Liver (tissue), 10 donors: ENCODE measurements at places on chromosomes 4 and X.

GRCh38 chrX:153549231-153549630 lies 31.8 kb downstream of the ATP2B3 start:
- no peak overlapping the region for H3K27ac ChIP-seq
- no peaks in the 10 kb centered on the region for H3K27me3 ChIP-seq
- no peaks in the 10 kb centered on the region for H3K4me1 ChIP-seq
- H3K36me3 ChIP-seq, result no peaks in the 10 kb centered on the region
- no peak for DNase-seq

DNA sequence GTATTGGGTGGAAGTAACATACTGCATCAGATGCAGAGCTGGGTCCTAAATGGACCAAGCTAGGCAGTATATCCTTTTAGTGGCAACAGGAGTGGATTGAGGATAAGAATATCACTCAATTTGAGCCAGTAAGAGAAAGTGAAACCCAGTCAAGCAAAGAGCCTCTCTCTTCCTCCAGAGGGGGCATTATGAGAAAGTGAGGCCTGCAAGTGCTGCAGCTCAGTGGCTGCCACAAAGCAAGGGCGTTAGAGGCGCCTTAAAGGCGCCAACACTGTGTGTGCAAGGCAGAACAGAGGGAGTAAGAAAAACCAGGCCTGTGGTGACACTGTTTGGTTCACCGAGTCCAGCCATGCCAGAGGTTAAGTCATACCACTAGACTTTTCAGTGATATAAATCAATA lies 17.5 kb downstream of the STX18 start:
- H3K27ac ChIP-seq, result no peak overlapping the region
- no peak overlapping the region for H3K4me3 ChIP-seq
- peaks cover 7% of the 10 kb centered on the region for H3K4me1 ChIP-seq
- no peak for DNase-seq
- no peaks in the 10 kb centered on the region for H3K27me3 ChIP-seq

- no peaks in the 10 kb centered on the region for H3K27me3 ChIP-seq
- no peaks in the 10 kb centered on the region for H3K4me1 ChIP-seq
- no peak overlapping the region for H3K27ac ChIP-seq
- DNase-seq, result no peak
- no peaks in the 10 kb centered on the region for H3K36me3 ChIP-seq
Measured at GRCh38 chrX:41781500-41781899, 57.5 kb downstream of the GPR82 start.

GRCh38 chrX:42714981-42715700 lies 62.8 kb downstream of the PPP1R2C start:
- no peak overlapping the region for H3K4me3 ChIP-seq
- no peaks in the 10 kb centered on the region for H3K4me1 ChIP-seq
- no peaks in the 10 kb centered on the region for H3K27me3 ChIP-seq
- DNase-seq, result peak; percentile 30

DNA sequence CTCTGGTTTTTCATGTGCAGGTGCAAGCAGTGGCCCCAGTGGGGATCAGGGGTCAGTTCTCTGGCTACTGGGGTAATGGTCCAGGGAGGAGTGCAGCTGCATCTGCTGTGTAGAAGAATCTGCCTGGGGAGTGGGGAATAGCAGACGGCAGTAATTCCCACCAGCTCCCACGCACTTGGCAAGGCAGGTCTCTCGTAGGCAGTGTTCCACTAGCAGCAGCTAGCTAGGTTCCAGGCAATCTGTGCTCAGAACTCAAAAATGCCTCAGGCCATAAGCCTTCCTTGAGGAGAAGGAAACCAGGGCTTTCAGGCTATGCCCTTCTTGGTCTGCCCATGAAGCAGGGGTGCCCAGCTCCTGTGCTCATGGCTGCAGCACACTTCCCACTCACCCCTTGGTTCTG lies 38.8 kb downstream of the DCLK2 start:
- no peak overlapping the region for H3K4me3 ChIP-seq
- no peak overlapping the region for H3K27ac ChIP-seq

DNA sequence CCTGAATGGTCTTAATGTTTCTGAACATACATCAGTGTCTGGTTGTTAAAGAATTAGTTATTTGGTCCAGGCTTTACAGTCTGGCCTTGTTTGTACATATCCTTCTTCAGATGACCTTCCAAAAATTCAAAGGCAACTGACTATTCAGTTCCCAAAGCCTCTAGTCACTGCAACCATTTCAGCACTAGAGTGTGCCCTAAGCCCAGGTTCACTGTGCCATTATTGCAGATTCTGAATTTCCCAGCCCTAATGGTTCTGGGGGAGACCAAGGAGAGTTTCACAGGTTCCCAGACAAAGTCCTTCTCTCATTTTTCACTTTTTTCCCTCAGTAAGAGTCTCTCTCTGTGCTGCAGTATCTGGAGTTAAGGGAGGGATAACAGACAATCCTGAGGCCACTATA lies 235.8 kb downstream of the TRAM1L1 start:
- H3K27me3 ChIP-seq, result no peaks in the 10 kb centered on the region
- no peaks in the 10 kb centered on the region for H3K4me1 ChIP-seq
- H3K4me3 ChIP-seq, result no peak overlapping the region
- H3K36me3 ChIP-seq, result no peaks in the 10 kb centered on the region
- no peak for DNase-seq

GRCh38 chr4:53196882-53197771 lies 168.7 kb downstream of the SCFD2 start:
- DNase-seq, result no peak
- no peak overlapping the region for H3K4me3 ChIP-seq
- no peaks in the 10 kb centered on the region for H3K4me1 ChIP-seq
- no peaks in the 10 kb centered on the region for H3K27me3 ChIP-seq
- no peaks in the 10 kb centered on the region for H3K36me3 ChIP-seq
- H3K27ac ChIP-seq, result no peak overlapping the region

DNA sequence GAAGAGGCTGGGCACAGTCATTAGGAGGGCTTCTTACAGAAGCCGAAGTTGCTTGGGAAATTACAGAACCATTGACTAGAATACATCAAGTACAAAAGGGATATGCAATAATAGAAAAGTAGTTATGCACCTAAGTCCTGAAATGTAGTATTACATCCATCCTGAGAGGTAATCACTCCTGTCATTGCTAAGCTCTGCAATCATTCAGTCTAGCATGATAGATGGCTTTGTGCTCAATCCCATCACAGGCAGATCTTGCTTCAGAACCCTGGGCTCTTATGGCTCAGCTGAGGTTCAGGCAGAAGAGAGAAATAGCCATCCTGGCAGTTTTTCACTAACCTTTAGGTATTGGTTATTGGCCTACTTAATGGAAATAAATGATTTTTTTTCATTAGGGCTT lies 231.7 kb upstream of the AFF2 start:
- no peak overlapping the region for H3K27ac ChIP-seq
- no peak for DNase-seq
- H3K36me3 ChIP-seq, result no peaks in the 10 kb centered on the region
- H3K27me3 ChIP-seq, result no peaks in the 10 kb centered on the region

- peaks cover 48% of the 10 kb centered on the region for H3K4me1 ChIP-seq
- H3K27ac ChIP-seq, result peak overlapping the region; percentile 93
- DNase-seq, result peak; percentile 67
Measured at GRCh38 chr4:184475096-184475461, 729 bp upstream of the IRF2 start.

- no peak for DNase-seq
- no peaks in the 10 kb centered on the region for H3K27me3 ChIP-seq
- H3K4me1 ChIP-seq, result peaks cover 3% of the 10 kb centered on the region
- no peak overlapping the region for H3K27ac ChIP-seq
- H3K36me3 ChIP-seq, result no peaks in the 10 kb centered on the region
Measured at GRCh38 chr4:14878681-14879080, 123.6 kb upstream of the CPEB2 start.

DNA sequence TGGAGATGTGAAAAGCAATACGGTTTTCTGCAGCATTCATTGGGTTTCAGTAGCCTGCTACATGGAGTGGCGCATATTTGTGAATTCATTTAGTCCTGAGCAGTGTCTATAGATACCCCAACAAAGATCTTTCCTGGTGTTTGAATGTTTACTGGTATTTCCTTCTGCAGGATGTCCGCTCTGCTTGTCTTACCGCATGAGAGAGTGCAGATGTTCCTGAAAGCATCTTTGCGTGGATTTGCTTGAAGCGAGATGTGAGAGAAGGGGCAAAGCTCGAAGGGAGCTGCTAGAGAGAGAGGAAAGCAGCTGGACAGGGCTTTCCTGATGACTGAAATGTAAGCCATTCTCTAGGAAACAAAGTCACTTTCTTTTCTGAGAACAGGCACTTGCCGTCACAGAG lies 40.9 kb upstream of the GYPA start:
- H3K36me3 ChIP-seq, result no peaks in the 10 kb centered on the region
- no peaks in the 10 kb centered on the region for H3K4me1 ChIP-seq
- no peak for DNase-seq
- no peak overlapping the region for H3K4me3 ChIP-seq

- peak overlapping the region; percentile 39 for H3K27ac ChIP-seq
- no peak for DNase-seq
- no peaks in the 10 kb centered on the region for H3K27me3 ChIP-seq
- peaks cover 7% of the 10 kb centered on the region for H3K4me1 ChIP-seq
- no peak overlapping the region for H3K4me3 ChIP-seq
- H3K36me3 ChIP-seq, result peaks cover 4% of the 10 kb centered on the region
Measured at GRCh38 chrX:55716937-55717336, 612 bp upstream of the RRAGB start.

GRCh38 chr4:126661194-126661593 lies 971.6 kb upstream of the INTU start:
- H3K36me3 ChIP-seq, result no peaks in the 10 kb centered on the region
- H3K27me3 ChIP-seq, result no peaks in the 10 kb centered on the region
- H3K4me3 ChIP-seq, result no peak overlapping the region
- no peak for DNase-seq
- no peaks in the 10 kb centered on the region for H3K4me1 ChIP-seq
- H3K27ac ChIP-seq, result no peak overlapping the region

DNA sequence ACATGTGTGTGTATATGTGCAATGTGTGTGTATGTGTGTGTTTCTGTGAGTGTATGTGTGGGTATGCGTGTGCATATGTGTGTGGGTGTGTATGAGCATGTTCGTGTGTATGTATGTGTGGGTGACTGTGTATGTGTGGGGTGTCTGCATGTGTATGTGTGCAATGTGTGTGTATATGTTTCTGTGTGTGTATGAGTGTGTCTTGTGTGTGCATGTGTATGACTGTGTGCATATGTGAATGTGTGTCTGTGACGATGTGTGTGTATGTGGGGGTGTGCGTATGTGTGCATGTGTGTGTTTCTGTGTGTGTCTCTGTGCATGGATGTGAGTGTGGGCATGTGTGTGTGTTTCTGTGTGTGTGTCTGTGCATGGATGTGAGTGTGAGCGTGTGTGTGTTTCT lies 4.2 kb upstream of the ATP2B3 start:
- no peak overlapping the region for H3K27ac ChIP-seq
- H3K27me3 ChIP-seq, result no peaks in the 10 kb centered on the region
- H3K4me3 ChIP-seq, result no peak overlapping the region
- no peaks in the 10 kb centered on the region for H3K36me3 ChIP-seq
- no peak for DNase-seq

- H3K4me1 ChIP-seq, result no peaks in the 10 kb centered on the region
- no peaks in the 10 kb centered on the region for H3K27me3 ChIP-seq
- H3K4me3 ChIP-seq, result no peak overlapping the region
- DNase-seq, result no peak
Measured at GRCh38 chr4:52982255-52982945, 120.3 kb downstream of the RASL11B start.

- no peak for DNase-seq
- peaks cover 5% of the 10 kb centered on the region for H3K4me1 ChIP-seq
- no peak overlapping the region for H3K4me3 ChIP-seq
- no peak overlapping the region for H3K27ac ChIP-seq
- H3K36me3 ChIP-seq, result no peaks in the 10 kb centered on the region
Measured at GRCh38 chr4:15719506-15719905, 16.6 kb downstream of the BST1 start.

DNA sequence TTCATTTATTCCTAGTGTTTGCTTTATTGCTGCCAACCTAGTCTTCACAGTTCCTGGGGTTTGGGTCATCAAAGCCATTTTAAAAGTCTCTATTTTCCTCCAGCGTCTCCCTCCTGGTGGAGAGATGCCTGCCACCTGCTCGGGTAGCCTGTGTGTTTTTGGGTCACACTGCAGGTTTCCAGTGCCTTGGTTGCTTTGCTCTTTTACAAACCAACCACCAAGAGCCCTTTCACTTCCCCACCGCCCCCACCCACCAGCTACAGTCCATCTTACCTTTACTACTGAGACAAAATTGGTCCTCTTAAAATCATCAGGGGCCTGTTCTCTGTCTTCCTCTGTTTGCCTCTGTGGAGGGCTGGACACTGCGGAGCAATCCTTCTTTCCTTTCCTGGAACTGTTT lies 280.5 kb upstream of the GATB start:
- no peak for DNase-seq
- H3K27ac ChIP-seq, result no peak overlapping the region
- H3K36me3 ChIP-seq, result no peaks in the 10 kb centered on the region

- H3K27me3 ChIP-seq, result no peaks in the 10 kb centered on the region
- H3K4me1 ChIP-seq, result no peaks in the 10 kb centered on the region
- H3K4me3 ChIP-seq, result no peak overlapping the region
- DNase-seq, result no peak
- H3K27ac ChIP-seq, result no peak overlapping the region
Measured at GRCh38 chr4:137993232-137993631, 248.9 kb downstream of the SLC7A11 start.

DNA sequence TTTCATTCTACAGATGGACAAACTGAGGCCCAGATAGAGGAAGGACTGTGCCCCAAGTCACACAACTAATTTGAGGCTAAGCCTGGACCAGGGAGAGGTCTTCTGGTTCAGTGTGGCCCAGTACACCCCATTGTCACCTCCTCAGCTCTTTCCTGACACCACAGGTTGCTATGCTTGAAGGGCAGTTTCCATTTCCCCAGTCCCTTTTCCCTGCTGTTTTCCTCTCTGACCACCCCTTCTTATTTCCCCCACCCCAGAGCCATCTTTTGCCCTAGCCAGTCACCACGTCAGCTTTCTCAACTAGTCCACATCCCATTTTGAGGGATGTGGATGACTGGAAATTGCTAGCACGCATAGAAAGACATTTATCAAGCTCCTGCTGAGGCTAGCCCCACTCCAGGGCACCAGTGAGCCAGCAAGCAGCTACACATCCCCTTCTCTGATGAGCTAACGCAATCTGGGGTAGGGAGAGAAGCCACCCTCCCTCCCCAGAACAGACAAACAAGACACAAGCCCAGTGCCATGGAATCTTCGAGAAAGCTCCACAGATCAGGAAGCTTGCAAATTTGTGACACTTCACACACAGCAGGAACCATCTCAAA lies 1.3 kb downstream of the GABRE start:
- no peak overlapping the region for H3K27ac ChIP-seq
- no peak overlapping the region for H3K4me3 ChIP-seq
- DNase-seq, result no peak
- H3K36me3 ChIP-seq, result no peaks in the 10 kb centered on the region
- H3K27me3 ChIP-seq, result peaks cover 4% of the 10 kb centered on the region

GRCh38 chr4:169707958-169708643 lies 49.6 kb downstream of the HPF1 start:
- H3K36me3 ChIP-seq, result peaks cover 9% of the 10 kb centered on the region
- DNase-seq, result no peak
- no peak overlapping the region for H3K27ac ChIP-seq

DNA sequence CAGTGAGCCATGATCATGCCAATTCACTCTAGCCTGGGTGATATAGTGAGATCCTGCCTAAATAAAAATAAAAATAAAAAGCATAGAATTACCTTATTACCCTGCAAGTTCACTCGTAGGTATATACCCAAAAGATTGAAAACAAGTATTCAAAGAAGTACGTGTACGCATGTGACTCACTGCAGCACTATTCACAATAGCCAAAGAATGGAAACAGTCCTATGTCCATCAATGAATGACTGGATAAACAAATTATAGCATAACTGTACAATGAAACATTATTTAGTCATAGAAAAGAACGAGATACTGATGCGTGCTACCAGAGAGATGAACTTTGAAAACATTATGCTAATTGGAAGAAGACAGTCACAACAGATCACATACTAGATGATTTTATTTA lies 204.6 kb upstream of the DIAPH2 start:
- no peak overlapping the region for H3K4me3 ChIP-seq
- H3K36me3 ChIP-seq, result no peaks in the 10 kb centered on the region
- no peaks in the 10 kb centered on the region for H3K27me3 ChIP-seq
- no peaks in the 10 kb centered on the region for H3K4me1 ChIP-seq
- no peak for DNase-seq
- no peak overlapping the region for H3K27ac ChIP-seq
